ENCODE measurements at places on chromosomes 1 and 21.

- DNase-seq, result no peak
These were observed 25.4 kb downstream of the SLC30A10 start for GRCh38 chr1:219902951-219903350.

DNA sequence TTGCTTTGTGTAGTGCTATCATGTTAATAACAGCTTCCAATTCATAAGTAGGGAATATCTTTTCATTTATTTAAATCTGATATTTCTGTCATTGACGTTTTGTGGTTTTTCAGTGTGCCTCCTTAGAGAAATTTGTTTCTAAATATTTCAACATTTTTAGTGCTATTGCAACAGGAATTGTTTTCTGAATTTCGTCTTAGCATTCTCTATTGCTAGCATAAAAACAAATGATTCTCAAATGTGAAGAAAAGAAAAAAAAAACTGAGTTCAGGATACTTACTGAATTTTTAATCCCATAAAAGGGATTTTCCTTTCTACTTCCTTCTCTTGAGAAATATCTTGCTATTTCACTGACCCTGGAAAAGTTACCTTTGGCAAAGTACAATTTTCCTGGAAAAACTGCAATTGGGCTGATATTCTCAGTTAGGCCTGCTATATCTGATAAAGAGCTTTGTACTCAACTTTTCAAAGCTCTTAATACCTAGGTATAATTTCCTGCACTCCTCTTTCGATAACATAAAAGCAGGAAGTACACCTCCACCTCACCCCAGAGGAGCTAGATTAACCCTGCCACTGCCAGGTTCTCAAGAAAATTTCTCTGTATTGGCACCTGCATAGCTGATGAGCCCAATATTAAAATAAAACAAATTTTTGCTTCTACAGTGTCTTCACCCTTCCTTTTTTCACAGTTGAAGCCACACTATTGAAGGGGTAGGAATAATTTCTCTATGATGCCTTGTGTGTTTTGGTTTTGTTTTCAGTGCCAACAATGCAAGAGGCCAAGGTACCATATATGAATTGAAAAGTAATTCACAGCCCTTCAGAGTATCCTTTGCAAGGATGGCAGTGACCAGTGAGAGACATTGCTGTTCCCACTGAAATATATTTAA, 35.6 kb downstream of the PTPN14 start:
- no peak for DNase-seq

- DNase-seq, result no peak
These were observed 39.4 kb downstream of the DMRTB1 start for GRCh38 chr1:53498555-53499131.

DNA sequence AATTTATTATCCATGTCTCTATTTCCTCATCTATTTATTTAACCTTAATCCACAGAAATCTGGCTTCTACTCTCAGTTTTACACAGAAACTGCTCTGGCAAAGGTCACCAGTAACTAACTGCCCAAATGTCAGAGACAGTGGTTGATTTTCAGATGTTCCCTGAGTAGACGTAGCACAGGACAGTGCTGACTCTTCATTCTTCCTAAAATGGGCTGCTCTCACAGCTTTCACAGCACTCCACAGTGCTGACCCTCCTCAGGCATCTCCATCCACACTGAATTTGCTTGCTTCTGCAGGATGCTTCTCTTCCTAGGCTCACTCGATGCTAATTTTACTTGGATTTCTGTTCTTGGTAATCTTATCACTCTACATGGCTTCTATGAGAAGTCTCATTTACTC, 508.2 kb upstream of the ZRANB2 start:
- no peak for DNase-seq

GRCh38 chr1:11797525-11798216, 8.1 kb downstream of the MTHFR start:
- DNase-seq, result no peak

GRCh38 chr1:98965394-98965793, 39.3 kb downstream of the PLPPR5 start:
- no peak for DNase-seq

DNA sequence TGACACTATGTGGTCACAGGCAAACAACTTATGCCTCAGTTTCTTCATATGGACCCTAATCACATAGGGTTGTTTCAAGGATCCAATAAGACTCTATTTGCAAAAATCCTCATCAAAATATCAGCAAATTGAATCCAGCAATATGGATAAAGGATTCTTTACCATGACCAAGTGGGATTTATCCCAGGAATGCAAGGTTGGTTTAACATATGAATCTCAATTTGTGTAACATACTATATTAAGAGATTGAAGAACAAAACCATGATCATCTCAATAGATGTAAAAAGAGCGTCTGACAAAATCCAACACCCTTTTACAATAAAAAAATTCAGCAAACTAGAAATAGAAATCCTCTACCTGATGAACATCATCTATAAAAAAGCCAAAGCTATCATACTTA, 23.9 kb downstream of the ARHGEF11 start:
- DNase-seq, result no peak

DNA sequence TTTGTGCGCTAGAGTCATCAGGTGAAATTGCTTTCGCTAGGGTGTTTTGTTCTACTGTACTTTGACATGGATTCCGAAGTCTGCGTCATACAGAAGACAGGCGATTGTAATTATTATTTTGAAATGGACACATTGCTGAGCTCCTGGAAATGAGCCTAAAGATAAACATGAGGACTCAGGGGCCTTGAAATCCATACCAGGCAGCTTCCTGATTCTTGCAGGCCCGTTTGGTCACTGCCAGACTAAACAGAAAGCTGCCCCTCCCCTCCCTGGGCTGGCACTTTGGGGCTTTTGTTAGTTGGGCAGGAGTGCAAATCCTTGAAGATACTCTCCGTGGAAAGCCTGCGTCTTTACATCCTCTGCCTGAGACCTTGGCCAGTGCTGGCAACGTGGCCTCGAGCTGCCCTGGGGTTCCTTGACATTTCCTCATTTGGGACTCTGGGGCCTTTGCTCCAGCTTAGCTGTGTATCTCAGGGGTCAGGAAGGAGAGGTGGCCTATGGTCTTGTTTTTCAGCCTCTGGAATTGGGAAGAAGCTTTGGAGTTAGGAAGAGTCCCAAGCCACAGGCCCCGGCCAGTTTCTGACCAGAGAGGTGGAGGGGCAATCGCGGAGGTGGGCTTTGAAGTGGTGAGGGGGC, 26.9 kb upstream of the KCNE2 start:
- no peak for DNase-seq

- no peak for DNase-seq
These were observed 68.2 kb upstream of the TMPRSS2 start for GRCh38 chr21:41576013-41576615.

GRCh38 chr1:175969231-175969630, 225.8 kb upstream of the TNR start:
- DNase-seq, result no peak

DNA sequence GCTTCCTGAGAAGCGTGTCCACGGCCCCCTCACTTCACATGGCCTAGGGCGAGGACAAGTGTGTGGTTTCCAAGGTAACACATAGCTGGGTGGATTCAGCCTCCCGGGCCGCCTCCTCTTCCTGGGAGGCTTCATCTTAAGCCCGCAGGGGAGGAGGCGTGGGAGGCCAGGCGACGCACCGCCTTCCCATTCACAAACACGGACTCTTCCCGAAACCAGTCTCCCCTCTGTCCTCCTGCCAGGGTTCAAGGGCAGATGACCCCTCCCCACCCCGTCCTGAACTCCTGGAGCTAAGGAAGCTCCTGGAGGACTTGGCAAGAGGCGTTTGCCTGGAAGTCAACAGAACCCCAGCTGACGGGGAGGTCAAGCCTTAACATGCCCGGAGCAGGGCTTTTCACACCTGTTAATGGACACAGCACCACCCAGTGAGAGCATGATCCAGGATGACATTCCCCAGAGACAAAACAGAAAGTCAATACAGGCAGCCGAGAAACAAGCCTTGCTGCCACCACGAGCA, 56.7 kb downstream of the KCNN3 start:
- peak; percentile 65 for DNase-seq

- no peak for DNase-seq
These were observed 241.1 kb downstream of the PDE4B start for GRCh38 chr1:66033781-66034180.

DNA sequence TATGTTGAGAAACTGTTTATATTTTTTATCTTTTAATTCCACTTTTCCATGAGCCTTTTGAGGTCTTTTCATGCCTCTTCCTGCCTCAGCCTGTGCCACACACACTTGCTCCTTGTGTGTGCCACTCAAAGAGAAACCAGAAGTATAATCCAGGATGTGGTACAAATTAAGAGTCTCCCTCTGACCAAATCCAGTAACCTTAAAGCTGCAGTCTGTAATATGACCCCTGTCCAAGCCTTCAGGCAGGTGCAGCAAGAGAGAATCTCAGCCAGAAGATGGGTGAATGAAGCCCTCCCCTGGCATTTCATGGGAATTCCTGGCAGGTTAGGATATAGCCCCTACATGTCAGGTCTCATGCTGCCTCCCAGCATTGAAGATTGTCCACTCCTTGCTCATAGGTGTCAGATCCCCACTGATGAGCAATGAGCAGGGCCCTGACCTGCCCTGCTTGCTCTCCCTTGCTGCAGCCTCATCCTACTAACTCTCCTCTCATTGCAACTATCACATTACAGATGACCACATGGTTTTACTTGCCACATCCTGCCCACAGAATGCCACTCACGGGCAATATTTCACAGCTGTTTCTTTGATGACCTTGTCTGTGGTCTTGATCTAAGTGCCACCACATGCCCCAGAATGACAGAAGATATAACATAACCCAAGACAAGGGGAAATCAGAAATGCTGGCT, 169.3 kb downstream of the SEC16B start:
- DNase-seq, result no peak

DNA sequence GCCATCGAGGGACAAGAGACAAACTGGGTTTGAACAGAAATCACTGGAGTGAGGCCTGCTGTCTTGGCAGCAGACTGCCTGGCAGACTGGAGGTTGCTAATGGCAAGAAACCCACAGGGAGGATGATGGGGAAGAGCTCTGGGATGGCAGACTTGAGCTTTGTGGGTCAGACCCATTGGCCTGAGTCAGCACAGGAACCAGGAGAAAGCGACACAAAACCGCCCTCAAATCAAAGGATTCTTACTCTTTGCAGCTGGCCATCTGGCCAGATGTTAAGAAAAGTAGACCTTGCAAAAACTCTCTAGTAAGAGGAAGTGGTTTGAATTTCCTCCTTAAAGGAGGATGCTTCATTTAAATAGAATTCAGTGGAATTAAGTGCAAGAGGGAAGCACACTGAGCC, 195.2 kb upstream of the JUN start:
- DNase-seq, result no peak

- no peak for DNase-seq
These were observed 176.6 kb upstream of the DAB1 start for GRCh38 chr1:57600424-57600823.

- DNase-seq, result no peak
These were observed 47.5 kb downstream of the DMAP1 start for GRCh38 chr1:44260792-44261170.

DNA sequence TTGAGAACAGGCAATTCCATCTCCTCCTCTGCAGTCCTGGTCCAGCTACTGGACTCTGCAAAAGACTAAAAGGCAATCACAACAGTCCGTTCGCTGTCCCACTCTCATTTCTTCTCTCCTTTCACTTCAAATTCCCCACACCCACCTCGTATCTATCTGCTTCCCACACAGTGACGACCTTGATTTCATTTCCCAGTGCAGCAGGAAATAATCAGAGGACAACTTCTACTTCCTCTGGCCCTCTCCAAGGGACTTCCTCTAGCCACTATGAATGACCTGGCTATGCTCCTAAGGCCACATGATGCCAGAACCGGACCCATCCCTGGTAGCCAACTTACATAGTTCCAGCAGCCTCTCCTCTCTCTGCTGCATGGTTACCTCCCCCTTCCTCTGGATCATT, 8.0 kb downstream of the NOL9 start:
- DNase-seq, result no peak

Measured in NCI-H774 (cell line).